ENCODE measurements at places on chromosomes 3 and 15.

DNA sequence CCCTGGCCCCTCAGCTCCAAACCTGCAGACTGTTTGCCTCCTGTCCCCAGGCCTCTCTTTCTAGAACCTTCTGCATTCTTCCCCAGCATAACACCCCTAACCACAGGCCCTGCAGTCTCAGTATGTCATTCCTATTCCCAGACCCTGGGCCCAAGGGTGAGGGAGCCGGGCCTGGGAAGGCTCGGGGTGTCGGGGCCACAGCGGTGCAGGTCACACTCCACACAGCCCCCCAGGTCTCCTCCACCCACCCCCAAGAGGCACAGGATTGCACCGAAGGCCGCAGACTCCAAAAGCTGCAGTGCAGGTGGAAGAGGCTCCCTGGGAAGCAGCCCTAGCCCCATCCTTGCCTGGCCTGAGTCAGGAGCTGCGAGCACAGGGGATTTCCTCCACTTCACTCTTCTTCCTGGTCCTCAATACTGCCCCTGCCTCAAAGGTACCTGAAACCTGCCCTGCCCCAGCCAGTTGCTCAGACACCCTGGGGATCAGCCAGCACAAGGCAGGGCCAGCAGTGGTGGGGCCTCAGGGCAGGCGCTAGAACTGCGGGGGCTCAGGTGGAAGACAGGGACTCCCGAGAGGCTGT, 31.1 kb downstream of the TNK2 start:
- DNase-seq: no peak

DNA sequence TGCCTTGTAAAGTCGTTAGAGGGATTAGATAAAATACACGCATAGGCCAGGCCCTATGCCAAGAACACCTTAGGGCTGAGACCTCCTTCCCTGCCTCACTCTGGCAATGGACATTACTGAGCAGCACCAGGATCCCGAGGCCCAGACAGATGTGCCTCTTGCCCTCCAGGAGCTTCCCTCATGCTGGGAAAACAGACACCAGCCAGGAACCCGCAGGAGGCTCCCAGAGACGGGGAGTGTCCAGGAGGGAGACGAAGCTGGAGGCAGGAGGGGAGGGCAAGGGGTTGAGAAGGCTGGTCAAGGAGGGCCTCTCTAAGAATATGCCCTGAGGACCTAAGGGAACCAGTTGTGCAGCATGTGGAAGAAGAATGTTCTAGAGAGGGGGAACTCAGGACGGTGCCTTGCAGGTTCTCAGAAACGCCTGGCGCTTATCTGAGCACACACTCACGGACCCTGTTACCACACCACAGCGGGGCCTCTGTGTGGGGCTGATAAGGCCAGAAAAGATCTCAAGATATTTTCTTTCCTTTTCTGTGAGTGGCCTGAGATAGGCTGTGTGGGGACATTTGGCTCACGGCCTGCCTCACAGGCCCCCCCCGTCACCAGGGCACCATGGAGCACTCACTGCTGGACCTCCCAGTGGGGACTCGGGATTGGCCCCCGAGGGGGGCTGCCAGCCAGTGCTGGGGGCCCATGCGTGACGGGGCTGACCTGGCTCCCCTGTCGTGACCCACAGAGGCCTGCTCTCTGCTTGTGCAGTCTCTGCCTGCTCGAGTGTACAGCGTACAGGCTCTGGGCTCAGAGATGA, 22.0 kb upstream of the CYP11A1 start:
- no peak for DNase-seq

- DNase-seq: no peak
These were observed 109.1 kb upstream of the MDFIC2 start for GRCh38 chr3:70421506-70421905.

- DNase-seq: no peak
These were observed 40.9 kb downstream of the RORA start for GRCh38 chr15:61188168-61188567.

DNA sequence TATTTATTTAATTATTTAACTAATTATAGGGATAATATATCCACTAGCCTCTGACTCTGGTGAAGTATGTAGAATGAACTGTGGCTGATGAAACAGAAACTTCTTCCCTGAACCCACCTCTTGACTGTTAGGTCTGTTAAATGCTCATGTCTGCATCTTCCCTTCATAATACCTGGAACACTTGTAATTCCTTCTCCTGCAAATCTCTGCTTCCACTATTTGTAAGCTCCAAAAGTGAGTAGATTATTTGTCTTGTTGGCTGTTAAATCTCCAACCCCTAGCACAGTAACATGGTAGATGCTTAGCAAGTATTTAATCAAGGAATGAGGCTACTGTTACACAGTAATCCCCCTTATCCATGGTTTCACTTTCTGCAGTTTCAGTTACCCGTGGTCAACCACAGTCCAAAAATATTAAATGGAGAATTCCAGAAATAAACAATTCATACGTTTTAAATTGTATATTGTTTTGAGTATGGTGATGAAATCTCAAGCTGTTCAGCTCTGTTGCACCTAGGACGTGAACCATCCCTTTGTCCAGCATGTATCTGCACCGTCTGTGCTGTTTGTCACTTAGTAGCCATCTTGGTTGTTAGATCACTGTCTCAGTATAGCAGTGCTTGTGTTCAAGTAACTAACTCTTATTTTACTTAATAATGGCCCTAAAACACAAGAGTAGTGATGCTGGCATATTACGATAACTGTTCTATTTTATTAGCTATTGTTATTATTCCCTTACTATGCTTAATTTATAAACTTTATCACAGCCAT, 5.7 kb downstream of the TTBK2 start:
- DNase-seq: no peak

DNA sequence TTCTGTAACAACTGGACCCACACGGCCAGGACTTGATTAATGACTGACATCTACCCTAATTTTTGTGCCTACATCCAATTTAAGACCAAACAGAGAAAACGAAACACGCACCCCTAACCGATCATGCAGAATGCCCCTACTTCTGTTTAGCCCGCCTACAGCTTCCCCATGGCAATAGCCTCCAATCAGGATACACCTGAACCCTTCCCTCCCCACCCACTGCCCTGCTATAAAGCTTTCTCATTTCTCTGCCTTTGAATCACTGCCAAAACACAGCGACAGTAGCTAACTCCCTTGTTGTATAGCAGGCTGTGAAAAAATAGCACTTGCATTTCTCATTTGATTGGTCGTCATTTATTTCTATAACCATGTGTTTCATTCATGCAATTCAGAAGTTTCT, 45.2 kb upstream of the DPPA4 start:
- no peak for DNase-seq

- DNase-seq: no peak
These were observed 1.2 kb upstream of the EDEM1 start for GRCh38 chr3:5186089-5186857.

GRCh38 chr3:29486096-29486495, 205.2 kb downstream of the RBMS3 start:
- DNase-seq: no peak

GRCh38 chr3:164208048-164208447, 870.2 kb downstream of the SI start:
- no peak for DNase-seq

DNA sequence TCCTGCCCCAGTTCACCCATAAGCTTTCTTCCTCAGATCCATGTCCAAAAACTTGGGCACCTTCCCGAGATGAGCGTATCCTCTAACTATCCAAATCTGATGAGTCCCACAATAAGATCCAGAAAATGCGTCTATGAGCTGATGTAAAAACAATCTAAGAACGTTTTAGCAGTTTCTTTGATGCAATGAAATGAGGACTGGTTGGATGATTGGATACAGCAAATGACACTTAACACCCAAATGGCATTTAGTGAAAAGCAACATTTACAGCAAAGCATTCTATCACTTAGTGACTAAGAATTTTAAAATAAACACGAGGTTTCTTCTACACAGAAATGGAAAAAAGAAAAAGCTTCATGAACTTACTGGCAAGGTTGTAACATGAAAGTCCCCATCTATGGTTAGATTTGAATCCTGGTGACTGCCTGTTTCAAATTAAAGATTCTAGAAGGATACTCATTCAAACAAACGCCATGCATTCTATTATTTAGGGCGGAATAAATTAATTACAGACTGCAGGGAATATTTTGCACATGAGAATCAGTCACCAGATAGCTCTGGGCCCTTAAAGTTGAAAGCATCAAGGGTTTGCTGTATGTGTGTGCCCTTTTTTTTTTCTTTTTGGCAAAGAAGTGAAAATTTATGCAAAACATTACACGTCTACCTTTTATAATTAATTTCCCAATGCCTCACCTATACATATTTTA, 598.6 kb downstream of the FOXP1 start:
- no peak for DNase-seq

GRCh38 chr3:95705786-95706418, 1108.5 kb upstream of the EPHA6 start:
- no peak for DNase-seq

- DNase-seq: no peak
These were observed 46.4 kb upstream of the IQSEC1 start for GRCh38 chr3:13119471-13120220.

DNA sequence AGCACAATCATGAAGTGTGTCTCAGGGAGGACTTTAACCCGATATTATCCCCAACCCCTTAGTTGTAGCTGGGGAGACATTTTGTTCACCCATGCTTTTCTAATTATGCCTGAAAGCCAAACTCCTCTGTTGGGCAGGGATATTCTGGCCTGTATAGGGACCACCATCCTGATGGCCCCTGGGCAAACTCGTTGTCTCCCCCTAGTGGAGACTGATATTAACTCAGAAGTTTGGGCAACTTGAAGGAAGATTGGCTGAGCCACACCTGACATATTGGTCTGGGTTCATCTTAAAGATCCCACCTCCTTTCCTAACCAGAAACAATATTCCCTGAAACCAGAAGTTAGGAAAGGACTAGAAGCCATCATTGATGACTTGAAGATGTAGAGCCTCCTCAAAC, 42.3 kb downstream of the TM4SF18 start:
- DNase-seq: no peak

DNA sequence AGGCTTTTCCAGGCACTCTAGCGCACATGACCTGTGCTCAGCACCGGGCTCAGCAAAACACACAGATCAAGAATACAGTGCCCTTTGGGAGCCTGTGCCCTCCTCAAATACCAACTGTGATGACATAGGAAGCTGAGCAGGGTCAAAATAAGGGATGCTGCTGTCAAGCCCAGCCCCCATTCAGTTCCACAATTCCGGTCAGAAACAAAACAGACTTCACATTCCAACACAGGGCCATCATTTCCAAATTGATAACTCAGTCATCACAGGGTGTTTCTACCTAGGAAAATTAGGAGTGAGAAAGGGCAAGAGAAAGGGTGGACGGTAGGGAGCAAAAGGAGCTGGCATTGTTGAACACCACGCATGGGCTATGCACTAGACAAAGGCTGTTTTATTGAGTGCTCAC, 158.4 kb upstream of the CCDC54 start:
- DNase-seq: no peak

DNA sequence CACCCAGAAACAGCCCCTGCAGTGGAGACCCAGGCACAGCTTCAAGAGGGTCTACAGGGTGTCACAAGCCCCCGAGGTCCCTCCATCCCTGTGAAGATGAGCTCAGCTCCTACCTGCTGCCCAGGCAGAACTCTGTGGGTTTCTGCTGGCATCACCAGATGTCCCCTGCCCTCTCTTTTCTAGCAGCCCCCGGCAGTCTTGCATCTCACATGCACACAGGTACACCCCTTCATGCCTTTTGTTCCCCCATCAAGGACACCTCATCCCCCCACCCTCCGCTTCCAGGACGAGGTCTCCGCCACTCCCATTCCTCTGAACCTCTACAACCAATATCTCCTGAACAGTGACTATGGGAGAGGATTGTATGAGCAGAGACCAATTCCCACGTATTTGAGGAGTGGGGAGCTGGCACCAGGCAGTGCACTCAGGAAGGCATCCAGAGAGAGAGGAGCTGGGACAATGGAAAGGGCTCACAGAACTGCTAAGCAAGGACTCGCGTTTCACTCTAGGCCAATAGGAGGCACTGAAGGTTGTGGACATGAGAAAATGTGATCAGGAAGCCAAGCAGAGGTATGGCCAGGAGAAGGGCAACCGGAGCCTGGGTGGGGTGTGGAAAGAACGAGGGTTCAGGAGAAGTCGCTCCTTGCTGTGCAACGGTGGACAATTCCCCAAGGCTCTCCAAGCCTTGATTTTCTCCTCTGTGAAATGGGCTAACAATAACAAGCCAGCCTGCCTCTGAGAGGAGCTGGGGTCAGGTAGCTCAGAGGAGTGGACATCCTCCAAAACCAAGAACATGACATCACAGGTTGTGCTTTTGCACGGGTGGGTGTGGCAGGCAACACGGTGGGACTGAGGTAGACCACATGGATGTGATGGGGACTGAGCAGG, 115.2 kb downstream of the CHSY1 start:
- DNase-seq: no peak

GRCh38 chr3:40336511-40337135, 27.1 kb downstream of the EIF1B start:
- no peak for DNase-seq

GRCh38 chr3:56724676-56725075, 41.6 kb upstream of the TASOR start:
- DNase-seq: no peak

- no peak for DNase-seq
These were observed 132.5 kb downstream of the MAP2K5 start for GRCh38 chr15:67674983-67675382.

DNA sequence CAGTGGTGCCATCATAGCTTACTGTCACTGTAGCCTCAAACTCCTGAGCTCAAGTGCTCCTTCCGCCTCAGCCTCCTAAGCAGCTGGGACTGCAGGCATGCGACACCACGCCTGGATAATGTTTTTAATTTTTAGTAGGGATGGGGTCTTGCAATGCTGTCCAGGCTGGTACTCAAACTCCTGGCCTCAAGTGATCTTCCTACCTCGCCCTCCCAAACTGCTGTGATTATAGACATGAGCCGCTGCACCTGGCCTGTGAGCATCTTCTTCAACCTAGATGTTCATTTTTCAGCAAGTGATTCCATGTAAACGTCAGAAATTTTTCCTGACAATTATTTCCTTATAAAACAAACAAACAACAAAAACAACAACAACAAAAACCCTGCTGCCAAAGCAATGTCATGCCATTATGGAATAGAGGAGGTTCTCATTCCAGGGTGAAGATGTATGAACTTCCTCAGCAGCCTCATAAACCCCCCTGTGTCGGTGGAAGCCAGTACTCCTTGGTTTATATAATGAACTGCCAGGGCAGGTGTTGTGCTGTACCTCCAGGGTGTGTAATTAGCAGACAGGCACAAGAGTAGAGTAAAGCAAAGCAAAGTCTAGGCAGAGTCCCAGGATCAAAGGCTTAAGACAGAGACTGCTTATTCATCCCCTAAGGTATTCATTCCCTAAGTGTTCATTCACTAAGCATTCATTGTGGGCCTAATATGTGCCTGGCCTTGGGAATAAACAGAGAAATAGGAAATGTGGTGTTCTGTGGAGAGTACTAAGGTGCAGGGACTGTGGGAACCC, 44.6 kb downstream of the NR2C2 start:
- no peak for DNase-seq

GRCh38 chr15:39459548-39459947, 121.3 kb upstream of the THBS1 start:
- no peak for DNase-seq

- DNase-seq: no peak
These were observed 190.3 kb upstream of the CDIN1 start for GRCh38 chr15:36389107-36389506.

DNA sequence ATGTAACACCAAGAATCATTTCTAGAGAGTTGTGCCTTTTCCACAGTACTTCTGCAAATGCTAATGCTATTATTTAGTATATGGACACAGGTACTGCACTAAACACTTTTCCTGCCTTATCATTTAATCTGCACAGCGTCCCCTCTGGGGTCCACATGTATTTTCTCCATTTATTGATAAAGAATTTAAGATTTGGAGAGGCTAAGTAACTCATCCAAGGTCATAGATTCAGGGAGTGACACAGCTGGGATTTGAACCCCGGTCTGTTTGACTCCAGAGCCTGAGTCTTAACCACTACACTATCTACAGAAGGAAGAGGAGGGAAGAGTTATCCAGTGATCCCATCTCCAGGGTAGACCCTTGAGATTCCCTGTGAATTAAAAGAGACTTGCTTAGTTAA, 24.9 kb upstream of the TPRG1 start:
- no peak for DNase-seq

Measured in stimulated activated CD8-positive, alpha-beta memory T cell treated with anti-CD3 and anti-CD28 coated beads, Interleukin-15, amount 100 ng/mL, for 48 hours (primary cell).